Stimulated activated CD4-positive, alpha-beta T cell treated with anti-CD3 and anti-CD28 coated beads, Interleukin-15, amount 100 ng/mL, for 1 hour (primary cell): ENCODE measurements at places on chromosomes 6 and 20.

- DNase-seq, result no peak
Observed at GRCh38 chr6:30122515-30122914, 9.6 kb upstream of the TRIM31 start.

DNA sequence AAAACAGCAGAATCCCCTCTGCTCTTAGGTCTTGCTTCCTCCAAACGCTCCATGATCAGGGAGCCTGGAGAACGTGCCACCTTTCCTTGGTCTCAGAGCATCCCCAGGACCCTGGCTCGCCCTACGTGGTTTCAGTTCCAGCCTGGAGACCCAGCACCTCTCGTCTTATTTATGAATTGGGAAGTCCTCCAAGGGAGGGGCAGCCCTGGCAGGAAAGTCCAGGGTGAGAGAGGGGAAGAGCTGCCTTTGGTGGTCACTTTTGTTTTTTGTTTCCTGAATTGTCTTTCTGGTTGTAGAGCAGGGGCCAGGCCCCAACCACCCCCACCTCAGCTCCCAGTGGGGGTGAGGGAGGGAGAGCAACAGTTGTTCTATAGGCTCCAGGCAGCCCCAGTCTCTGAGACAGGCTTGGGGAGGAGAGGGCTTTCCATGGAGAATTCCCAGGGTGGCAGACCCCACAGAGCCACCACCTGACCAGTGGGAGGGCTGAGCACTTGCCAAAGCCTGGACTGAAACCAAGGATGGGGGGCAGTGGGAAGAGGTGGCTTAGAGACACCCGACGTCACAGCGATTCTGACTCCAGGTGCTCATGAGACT is 88.8 kb downstream of the PRND start:
- no peak for DNase-seq

GRCh38 chr20:7695051-7695495 is 245.2 kb downstream of the HAO1 start:
- DNase-seq, result no peak

DNA sequence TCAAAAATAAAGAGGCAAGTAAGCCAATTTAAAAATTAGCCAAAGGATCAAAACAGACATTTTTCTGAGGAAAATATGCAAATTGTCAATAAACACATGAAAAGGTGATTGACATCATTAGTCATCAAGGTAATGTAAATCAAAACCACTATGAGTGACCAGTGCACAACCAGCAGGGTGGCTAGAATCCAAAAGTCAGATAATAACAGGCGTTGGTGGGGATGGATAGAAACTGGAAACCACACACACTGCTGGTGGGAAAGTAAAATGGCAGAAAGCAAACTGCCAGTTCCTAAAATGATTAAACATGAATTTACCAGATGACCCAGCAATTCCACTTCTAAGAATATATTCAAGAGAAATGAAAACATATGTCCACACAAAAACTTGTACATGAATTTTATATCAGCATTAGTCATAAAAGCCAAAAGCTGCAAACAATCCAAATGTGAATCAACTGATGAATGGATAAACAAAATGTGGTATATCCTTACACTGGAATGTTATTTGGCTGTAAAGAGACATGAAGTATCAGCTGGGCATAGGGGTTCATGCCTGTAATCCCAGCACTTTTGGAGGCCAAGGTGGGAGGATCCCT is 74.8 kb upstream of the MBOAT1 start:
- DNase-seq, result no peak

DNA sequence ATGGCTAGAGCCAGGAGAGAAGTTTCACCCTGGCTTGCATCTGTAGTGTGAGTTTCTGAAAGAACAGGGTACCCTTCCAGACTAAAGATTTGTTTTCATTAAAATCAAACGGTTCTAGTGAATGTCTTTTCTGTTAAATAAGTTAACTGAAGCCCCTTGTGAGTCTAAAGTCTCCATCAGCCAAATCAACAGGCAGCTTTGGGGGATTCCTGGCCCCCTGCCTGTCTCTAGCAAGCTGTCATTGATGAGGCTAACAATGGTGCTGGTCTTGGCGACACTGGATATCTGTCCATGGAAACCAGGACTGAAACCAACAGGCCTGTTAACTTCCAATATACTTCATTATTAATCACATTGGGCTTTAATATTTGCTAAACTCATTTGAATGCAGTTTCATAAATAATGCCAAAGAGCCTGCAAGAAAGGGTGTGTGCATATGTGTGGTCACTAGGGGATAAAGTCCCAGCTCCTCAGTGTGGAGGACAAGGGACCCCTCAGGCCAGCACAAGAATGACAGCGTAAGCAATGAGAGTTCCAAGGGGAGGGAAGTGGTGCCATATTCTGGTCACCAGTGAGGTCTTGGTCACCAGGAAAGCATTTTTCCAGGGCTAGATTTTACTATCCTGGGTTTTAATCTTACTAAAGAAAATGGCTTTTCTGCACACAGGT is 9.1 kb upstream of the RNF182 start:
- DNase-seq, result no peak

DNA sequence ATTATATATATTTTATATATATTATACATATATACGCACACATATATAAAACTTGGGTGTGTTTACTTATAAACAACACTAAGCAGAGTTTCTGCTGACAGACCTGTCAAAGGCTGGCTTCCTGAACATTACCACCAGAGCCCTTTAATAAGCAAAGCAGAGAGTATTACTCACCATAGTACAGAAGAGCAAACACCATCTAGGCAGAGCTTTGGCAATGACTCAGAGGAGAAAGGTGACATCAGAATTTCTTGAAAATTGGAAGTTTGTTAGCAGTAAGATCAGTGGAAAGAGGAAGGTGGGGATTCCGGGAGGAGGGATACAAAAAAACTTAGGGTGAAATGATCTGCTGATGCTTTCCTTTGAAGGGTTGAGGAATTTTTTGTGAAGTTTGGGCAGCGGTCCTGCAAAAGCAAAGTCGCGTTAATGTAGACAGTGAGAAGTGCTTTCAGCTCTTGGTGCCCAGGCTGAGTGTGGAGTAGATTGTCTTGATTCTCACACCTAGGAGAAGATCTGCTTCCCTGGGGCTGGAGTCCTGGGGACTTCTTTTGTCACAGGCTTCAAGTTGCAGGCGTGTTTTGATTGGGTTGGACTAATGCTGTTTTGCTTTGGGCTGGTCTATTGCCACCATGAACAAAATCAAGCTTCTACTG is 109.6 kb upstream of the BACH2 start:
- no peak for DNase-seq

DNA sequence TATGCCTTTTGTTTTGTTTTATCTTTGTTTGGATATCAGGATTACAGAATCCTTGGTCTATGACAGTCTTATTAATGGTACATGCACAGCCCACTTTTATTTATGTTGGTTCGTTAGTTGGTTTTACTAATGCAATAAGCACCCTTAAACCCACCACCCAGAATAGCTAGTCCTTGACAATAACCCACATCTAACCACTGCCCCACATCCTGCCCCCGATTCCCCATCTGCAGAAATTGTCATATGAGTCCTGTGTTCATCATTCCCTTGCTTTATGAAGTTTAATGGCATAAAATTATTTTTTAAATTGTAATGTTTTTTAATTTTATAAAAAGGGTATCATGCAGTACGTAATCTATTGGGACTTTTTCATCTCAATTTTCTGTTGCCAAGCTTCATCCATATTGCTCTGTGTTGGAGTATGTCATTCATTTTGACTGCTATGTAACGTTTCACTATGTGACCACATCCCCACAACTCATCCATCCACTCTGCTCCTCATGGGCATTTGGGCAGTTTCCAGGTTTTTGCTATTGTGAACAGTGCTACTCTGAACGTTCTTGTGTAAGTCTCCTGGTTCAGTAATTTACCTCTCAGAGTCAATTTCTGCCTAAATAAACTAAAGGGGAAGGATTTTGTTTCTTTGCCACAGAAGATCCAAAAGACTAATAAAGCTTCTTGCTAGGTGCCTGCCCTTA is 150.4 kb downstream of the MRPL14 start:
- no peak for DNase-seq

GRCh38 chr6:108544606-108545005 is 16.1 kb upstream of the FOXO3 start:
- DNase-seq, result no peak

- no peak for DNase-seq
Observed at GRCh38 chr6:119326291-119327005, 23.1 kb downstream of the MAN1A1 start.

DNA sequence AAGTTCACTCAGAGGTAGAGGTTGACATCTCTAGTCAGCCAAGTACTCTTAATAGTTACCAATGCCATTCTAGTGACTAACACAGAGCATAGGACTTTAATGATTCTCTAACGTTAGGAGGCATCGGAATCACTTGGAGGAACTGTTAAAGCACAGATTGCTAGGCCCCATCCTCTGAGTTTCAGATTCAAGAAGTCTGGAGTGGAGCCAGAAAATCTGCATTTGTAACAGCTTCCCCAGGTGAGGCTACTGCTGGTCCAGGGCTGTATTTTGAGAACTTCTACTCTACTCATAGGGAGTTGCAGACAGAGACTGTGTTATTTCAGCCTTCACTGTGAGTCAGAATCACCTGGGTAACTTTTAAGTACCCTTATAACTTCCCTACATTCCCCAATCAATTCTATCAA is 5.7 kb downstream of the LMBRD1 start:
- no peak for DNase-seq

DNA sequence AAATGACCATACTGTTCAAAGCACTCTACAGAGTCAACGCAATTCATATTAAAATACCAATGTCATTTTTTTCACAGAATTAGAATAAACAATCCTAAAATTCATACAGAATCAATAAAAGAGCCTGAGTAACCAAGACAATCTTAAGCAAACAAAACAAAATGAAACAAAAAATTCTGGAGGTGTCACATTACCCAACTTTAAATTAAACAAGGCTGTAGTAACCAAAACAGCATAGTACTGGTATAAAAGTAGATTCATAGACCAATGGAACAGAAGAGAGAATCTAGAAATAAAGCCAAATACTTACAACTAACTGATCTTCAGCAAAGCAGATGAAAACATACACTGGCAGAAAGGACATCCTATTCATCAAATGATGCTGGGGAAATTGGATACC is 346.9 kb upstream of the JAG1 start:
- DNase-seq, result no peak
